Stimulated activated CD8-positive, alpha-beta memory T cell treated with anti-CD3 and anti-CD28 coated beads, Interleukin-4, amount 100 ng/mL, for 1 hour (primary cell): ENCODE measurements at places on chromosomes 3 and 15.

- DNase-seq = no peak
Measured at GRCh38 chr3:52292247-52293065, 4.8 kb downstream of the GLYCTK start.

- DNase-seq = no peak
Measured at GRCh38 chr3:10804183-10804648, 11.8 kb upstream of the SLC6A11 start.

DNA sequence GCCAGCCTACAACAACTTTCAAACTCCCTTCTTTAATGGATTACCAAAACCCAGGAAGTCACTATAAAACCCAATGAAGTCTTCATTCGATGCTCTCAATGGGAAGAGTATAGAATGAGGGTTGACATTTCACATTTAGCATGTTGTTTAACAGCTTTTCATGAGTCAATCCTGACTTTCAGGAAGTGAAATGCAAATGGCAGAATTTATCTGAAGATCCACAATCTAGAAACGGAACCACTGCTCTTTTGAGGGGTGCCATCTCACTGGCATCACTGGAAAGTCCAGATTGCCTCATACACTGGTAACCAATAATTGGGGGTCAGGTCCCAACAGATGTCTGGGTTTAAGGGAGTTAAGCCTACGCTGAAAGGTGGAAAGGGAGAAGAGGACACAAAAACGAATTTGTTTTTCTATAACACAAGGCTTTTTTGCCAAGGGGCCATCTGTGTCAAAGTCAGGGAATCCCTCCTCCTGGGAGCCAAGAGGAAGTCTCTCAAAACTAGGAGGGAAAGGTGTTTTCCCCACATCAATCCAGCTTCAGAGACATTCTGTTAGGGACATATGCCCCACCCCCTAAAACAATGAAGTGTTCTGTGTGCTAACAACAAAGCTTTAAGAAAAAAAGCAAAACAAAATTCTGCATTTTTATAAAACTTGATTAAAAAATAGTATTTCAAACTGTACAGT lies 12.0 kb upstream of the ATP1B3 start:
- no peak for DNase-seq

DNA sequence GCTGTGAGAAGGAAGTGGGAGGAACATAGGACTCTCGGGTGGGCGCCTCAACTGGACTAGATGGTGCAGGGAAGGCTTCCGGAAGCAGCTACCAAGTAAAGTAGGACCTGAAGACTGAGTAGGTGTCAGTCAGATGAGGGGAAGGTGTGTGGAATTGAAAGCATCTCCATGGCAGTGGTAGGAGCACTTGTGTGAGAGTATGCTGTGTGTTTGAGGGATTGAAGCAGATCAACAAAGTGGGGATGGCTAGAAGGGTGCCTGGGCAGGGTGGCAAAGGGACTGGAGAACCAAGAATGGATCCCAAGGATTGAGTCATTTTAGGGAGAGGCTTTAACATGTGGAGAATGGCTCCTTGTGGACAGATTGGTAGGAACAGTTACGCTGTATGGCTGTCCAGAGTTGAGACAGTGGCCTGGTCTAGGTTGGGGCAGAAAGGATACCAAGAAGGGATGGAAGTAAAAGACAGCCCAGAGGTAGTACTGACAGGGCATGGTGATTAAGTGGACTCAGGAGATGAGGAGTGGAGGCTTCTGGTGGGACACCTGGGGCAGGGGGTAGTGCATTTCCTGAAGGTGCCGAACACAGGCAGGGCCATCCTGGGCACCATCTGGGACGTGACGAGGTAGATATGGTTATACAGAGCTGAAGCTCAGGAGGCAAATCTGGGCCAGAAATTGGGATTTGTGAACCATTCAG lies 1.5 kb downstream of the UQCC5 start:
- DNase-seq = no peak

GRCh38 chr15:28185148-28185895 lies 86.2 kb upstream of the OCA2 start:
- no peak for DNase-seq

DNA sequence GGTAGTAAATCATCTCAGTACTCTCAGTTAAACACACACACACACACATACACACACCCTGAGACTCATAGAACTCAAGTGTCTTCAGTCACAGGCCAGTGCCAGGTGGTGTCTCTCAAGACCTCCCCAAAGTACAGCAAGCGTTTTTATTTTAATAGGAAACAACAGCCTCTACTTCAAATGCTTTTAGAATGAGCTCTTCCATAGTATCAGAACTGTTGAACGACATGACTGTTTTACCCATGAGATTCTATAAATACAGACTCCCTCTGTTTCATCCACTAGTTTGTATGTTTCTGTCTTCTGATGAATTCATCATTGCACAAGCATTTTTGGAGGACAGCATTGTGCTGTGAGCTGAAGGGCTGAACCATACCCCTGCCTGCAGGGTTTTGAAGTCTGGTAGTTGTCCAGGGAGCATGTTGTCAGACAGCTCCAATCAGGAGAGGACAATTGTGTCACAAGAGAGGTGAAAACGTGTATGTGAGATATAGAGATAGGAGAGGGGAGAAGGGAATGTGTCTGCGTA lies 201.0 kb upstream of the BCL6 start:
- no peak for DNase-seq

DNA sequence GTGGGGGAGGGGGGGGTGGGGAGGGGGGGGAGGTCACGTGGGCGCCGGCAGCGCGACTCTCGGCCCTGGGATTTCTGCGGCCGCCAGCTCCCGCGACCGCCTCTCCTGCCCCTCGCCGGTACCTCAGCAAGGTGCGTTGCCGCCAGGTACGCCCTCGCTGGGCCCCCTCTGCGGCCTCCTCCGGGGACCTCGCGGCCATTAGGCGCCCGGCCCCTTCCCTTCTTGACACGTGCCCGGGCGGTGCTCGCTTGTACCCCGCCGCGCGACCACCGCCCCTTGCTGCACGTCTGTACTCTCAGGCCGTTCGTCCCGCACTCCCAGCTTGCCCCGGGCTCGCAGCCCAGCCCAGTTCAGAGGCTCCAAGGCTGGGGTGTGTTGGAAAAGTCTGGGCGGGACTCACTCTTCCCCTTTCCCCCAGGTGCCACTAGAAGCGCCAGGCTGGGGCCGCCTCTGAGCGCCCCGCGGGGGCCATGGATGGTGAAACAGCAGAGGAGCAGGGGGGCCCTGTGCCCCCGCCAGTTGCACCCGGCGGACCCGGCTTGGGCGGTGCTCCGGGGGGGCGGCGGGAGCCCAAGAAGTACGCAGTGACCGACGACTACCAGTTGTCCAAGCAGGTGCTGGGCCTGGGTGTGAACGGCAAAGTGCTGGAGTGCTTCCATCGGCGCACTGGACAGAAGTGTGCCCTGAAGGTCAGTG lies at the start of gene MAPKAPK3:
TSS of gene MAPKAPK3 (plus strand) at position 56 of the 696 bp plus-strand sequence. CDS start at position 471, 415 bp downstream.
- DNase-seq = no peak

GRCh38 chr3:89360156-89360555 lies 252.7 kb downstream of the EPHA3 start:
- no peak for DNase-seq

DNA sequence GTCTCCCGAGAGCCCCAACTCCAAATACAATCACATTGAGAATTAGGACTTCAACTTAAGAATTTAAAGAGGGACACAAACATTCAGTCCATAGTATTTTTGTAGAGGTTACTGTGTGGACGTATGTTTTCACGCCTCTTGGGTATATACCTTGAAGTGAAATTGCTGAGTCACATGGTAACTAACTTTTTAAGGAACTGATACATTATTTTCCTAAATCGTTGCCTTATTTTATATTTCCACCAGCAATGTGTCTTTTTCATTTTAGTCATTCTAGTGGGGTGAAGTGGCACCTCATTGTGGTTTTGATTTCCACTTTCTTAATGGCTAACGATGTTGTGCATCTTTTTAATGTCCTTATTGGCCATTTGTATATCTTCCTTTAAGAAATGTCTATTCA lies 11.8 kb downstream of the PARP15 start:
- no peak for DNase-seq

GRCh38 chr15:39598186-39598850 lies 17.4 kb downstream of the THBS1 start:
- DNase-seq = no peak

DNA sequence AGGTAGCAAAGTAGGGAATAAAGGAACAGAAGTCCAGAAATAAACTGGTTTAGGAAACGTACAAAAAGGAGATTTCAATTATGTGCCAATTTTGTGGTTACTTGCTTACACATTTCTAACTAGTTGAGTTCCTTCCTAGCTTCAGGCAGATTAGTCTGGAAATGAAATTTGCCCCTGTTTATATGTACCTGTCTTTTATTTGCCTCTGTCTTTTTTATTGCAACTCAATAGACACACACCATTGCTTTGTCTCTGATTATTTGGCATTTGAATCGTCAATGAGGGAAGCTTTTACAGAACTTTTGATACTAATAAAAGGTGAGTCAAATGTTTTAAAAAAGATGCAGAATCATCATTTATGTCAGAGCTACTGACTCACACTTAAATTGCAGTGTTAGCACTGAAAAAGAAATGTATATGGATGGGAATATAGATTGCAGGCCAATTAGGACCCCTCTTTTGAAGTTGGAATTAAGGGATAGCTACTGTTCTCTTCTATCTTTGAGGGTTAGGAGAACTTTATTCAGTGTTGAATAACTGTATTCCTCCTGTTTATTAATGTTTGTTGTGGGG lies 60.5 kb downstream of the TRAK1 start:
- no peak for DNase-seq

DNA sequence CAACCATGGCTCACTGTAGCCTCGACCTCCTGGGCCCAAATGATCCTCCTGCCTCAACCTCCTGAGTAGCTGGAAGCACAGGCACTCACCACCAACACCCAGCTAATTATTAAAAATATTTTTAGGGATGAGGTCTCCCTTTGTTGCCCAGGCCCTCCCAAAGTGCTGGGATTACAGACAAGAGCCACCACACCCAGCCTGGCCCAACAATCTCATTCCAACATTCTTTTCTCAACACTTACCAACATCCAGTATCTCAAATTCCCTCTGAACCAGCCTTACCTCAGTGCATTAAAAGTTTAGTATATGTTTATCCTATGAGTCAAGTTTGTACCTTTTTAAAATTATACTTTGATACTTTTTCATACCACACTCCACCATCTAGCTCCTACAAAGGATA lies 25.0 kb downstream of the ANXA2 start:
- DNase-seq = no peak

DNA sequence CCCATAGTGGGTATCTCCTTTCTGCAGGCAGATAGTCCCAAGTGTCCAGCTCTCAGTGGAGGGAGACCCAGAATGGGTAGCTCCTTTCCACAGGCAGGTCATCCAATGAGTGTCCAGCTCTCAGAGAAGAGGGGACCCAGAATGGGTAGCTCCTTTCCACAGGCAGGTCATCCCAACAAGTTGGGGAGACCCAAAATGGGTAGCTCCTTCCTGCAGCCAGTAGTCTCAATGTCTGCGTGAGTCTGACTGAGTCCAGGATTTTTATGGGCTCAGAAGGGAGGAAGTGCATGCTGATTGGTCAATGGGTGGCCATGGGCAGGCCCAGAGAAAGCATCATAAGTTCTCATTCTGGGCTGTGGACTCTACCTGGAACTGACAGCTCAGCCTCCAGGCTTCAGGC lies 150.7 kb upstream of the P2RY1 start:
- no peak for DNase-seq

- DNase-seq = no peak
Measured at GRCh38 chr3:45978006-45978761, 17.4 kb downstream of the FYCO1 start.

- no peak for DNase-seq
Measured at GRCh38 chr3:134002306-134002705, 27.4 kb downstream of the SLCO2A1 start.

DNA sequence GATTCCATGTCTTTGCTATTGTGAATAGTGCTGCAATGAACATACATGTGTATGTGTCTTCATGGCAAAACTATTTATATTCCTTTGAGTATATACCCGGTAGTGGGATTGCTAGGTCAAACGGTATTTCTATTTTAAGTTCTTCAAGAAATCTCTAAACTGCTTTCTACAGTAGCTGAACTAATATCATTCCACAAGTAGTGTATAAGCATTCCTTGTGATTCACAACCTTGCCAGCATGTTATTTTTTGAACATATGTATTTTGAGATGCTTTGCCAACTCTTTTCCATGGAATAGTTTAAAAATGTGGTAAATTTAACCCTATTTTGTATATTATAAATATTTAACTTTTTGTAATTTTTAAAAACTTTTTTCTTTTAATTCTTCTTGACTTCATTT lies 592.7 kb upstream of the NAALADL2 start:
- no peak for DNase-seq

DNA sequence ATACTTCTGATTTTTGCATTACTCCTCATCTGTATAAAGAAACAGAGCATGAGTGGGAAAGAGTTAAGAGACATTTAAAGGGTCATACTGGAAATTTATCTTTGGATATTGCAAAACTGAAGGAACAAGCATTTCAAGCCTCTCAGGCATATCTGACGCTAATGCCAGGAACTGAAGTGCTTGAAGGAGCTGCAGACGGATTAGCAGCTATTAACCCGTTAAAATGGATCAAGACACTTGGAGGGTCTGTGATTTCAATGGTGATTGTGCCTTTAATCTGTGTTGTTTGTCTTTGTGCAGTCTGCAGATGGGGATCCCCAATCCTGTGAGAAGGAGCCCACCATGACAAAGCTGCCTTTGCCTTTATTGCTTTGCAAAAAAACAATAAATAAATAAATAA lies 202.5 kb upstream of the UBE3A start:
- DNase-seq = no peak

GRCh38 chr3:107987036-107987939 lies 103.5 kb downstream of the CD47 start:
- DNase-seq = no peak

GRCh38 chr3:18810306-18810661 lies 338.0 kb upstream of the KCNH8 start:
- DNase-seq = no peak

GRCh38 chr3:71262364-71263265 lies 320.9 kb downstream of the FOXP1 start:
- no peak for DNase-seq

DNA sequence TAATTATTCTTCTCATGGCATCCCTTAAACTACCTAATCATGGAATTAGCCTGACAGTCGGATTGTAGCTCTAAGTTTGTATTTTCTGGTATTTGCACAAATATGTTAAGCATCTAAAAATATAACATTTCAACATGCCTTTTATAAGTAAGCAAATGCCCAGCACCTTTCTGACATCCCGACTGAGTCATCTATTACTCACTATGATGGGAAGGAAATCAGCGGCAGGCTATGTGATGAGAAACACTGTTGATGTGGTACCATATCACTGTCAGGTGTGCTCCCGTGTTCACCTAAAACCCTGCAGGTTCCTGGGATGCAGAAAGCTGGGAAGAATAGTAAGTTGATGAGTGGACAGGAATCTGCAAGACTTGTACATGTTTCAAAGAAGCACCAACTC lies 367.8 kb upstream of the IL12A start:
- DNase-seq = no peak

- DNase-seq = no peak
Measured at GRCh38 chr15:23565395-23566070, at the start of gene MKRN3. Gene MKRN3 (plus strand): TSS chr15:23565674. CDS start chr15:23565783, 109 bp downstream.
